ENCODE measurements at places on chromosomes 7 and 10. TPM values are rescaled to one million over a fixed set of nuclear protein-coding genes. Genes with fewer than 3 reads are reported as not detected.

DNA sequence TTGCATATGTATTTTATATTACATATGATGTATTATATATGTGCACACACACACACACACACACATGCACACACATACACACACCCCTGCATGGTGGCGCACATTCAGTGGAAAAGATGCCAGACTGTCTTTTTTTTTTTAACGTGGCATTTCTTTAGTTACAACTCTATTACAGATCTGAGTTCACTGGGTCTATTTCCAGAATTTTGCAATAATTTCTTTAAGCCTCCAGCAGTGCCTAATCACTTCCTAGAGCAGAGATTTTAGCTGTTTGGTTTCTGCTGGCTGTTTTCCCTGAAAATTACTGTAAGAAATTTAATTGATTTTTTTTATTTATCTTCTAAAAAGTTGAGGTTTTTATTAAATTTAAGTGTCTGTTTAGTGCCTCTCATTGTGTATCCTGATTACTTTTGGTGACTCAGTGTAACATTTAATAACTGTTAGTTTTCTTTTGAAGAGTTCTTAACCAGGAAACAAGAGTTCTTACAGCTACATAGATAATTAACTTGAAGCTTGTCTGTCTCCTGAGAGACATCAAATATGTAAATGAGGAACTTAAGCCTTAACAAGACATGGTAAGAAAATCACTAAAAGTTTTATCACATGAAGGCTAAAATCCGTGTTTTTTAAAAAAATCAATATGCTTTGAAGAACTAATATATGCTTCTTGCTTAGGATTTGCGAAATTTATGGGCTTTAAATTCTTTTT lies 232.0 kb downstream of the MDFIC start:
- DNase-seq = no peak

DNA sequence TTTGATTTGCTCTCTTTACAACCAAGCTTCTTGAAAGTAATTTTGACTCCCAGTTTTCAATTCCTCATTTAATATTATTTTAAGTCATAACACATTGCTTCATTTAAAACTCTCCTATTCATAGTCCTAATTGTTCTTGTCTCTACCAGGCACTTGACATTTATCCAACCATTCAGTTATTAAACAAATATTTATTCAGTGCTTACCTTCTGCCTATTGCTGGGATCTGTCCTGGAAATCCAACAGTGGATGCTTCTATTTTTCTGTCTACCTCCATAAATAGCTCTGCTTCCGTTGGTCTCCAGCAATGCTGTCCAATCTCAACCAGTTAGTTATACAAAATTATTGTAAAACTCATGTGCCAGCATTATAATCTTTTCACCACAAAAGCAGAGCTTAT lies 615.1 kb downstream of the ZWINT start:
- DNase-seq = no peak

- no peak for DNase-seq
These were observed 2.0 kb downstream of the CYP3A7 start for GRCh38 chr7:99733003-99733402.

DNA sequence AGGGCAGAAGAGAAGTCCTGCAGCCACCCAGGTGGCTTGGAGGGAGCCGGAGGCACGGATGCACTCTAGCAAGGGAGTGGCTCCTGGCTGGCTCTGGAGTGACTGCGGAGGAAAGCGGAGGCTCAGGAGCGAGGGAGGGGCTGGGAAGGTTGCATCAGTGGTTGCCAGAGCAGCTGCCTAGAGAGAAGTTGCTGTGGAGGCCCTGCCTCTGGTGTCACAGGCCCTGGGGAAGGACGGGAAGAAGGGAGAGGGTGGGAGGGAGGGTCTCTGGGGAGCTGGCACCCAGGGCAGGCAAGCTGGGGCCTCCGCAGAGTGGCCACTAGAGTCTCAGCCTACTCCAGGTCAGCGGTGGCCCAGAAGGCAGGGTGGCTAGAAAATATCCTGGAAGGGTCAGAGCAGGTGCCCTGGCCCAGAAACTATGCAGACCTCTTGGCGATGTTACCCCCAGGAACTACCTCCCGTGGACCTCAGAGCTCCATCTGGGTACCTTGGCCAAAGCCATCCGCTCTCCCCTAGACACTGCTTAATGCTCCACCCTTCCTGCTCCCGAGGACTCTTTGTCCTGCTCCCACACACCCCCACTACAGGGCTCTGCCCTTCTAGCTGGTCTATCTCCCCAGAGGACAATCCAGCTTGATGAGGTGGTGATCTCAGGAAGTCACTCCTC lies 164.3 kb downstream of the NRF1 start:
- DNase-seq = no peak

- DNase-seq = no peak
These were observed 6.2 kb downstream of the STEAP4 start for GRCh38 chr7:88300401-88300945.

GRCh38 chr7:44112997-44113763 lies 9.0 kb downstream of the AEBP1 start:
- DNase-seq = no peak

DNA sequence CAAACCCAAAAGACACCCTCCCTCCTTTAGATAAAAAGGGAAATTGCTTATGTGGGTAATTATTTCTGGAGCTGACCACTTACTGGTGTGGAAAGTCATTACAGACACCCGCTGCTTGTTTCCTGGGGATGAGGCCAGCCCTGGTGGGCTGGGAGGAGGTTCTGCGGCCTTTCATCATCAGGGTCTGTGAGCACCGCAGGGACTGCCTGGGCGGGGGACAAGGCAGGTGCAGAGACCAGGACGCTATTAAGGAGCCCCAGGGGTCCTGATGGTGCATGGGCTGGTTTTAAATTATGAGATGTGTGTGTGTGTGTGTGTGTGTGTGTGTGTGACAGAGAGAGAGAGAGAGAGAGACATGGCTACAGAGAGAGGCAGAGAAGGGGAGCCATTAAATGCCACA lies 171.2 kb downstream of the DNAJB6 start:
- DNase-seq = no peak

- DNase-seq = no peak
These were observed 24.2 kb downstream of the TRIM8 start for GRCh38 chr10:102668326-102669107.

GRCh38 chr7:41339913-41340676 lies 362.8 kb downstream of the INHBA start:
- DNase-seq = no peak

DNA sequence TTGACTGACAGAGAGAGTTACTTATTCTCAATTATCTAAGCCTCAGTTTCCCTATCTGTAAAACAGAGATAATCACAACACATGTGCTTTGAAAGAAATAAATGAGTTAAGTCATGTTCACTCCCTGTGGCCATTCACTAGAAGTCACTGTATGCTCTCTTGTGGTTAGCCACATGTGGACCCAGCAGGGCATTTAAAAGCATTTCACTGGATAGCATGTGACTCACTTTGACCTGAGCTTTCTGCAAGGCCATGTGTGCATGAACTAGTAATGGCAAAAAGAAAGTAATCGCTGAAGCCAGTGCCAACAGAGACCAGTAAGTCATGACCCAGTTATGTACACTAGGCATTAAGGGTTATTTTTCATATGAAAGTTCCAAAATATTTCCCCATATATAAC lies 557.0 kb upstream of the IGFBP3 start:
- DNase-seq = no peak

DNA sequence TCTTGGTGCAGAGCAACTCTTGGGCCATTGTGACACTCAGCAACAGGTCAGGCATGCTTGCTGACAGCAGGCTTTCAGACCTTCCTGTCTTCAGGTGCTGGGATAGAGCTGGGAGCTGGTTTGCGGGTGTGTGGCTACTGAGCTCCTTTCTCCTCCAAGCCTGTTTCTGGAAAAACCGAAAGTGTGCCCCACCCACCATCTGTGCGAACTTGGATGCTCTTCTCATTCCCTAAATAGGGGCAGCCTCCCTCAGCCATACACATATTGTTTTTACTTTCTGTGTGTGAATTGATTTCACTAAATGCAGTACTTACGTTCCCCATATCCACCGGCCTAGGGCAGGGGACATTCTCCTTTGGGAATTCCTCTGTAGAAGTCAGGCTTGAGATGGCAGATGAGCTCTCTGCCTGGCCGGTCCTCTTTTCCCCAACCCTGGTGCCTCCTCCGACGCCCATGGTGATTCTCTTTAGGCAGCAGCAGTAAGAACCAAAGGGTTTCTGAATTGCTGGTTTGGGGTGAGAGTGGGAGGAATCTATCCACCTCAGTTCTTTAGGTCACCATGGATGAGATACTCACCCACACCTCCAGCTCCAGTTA lies 6.3 kb upstream of the NEUROG3 start:
- no peak for DNase-seq

DNA sequence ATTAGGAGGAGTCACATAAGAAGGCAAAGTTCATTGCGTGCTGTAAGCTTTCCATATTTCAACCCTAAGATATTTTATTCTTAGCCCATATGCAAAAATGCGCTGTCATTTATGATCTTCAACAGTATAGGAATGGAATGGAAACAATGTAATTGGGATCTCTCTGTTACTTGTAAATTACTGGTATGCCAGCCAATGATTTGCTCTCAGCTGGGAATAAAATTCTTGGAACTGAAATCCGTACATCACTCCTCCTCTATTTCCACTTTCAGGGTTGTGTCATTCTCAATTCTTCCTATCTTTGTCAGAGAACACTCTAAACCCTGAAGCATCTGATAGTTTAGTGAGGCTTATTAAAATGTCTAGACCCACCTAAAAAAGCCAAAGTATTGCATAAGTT lies 80.7 kb upstream of the STEAP4 start:
- DNase-seq = no peak

- no peak for DNase-seq
These were observed 40.2 kb upstream of the PROSER2 start for GRCh38 chr10:11782793-11783557.

CYP2E1 gene
- 0.80 TPM for total RNA-seq

C1QL3 gene
- not detected for total RNA-seq

SPDYE11 gene
- not detected for total RNA-seq

CNPY1 gene
- total RNA-seq = not detected

A1CF gene
- total RNA-seq = not detected
